Pancreas (tissue), 10 donors: ENCODE measurements at places on chromosomes 13 and 19.

DNA sequence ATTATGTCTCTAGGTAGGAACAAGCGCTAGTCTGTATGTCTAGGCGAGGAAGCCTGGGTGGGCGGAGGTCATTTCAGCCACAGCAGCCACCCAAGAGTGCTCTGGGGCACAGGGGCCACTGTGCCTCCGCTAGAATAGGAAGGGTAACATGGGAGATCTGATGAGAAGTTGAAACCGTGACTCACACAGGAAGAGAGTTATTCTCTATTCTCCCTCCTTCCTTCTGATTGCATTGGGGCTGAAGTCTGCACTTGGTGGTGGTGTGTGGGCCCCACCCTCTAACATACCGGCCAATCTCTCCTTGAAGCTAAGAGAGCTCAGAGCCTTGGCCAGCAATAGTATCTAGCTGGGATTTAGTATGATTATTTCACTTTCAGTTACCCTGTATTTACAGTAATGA is 20.3 kb upstream of the GGACT start:
- no peak for DNase-seq

GRCh38 chr13:99587021-99587420 is 85.7 kb downstream of the TM9SF2 start:
- DNase-seq: no peak

- DNase-seq: no peak
Measured at GRCh38 chr19:45351401-45351952, 10.9 kb downstream of the KLC3 start.

GRCh38 chr13:94390881-94391280 is 88.6 kb downstream of the DCT start:
- no peak for DNase-seq

- DNase-seq: no peak
Measured at GRCh38 chr13:60572003-60572798, 175.2 kb downstream of the TDRD3 start.

GRCh38 chr13:101382086-101382485 is 34.2 kb downstream of the NALCN start:
- no peak for DNase-seq

GRCh38 chr19:1923319-1923718 is 17.7 kb upstream of the CSNK1G2 start:
- no peak for DNase-seq
